ENCODE measurements at places on chromosomes 7 and 10.

DNA sequence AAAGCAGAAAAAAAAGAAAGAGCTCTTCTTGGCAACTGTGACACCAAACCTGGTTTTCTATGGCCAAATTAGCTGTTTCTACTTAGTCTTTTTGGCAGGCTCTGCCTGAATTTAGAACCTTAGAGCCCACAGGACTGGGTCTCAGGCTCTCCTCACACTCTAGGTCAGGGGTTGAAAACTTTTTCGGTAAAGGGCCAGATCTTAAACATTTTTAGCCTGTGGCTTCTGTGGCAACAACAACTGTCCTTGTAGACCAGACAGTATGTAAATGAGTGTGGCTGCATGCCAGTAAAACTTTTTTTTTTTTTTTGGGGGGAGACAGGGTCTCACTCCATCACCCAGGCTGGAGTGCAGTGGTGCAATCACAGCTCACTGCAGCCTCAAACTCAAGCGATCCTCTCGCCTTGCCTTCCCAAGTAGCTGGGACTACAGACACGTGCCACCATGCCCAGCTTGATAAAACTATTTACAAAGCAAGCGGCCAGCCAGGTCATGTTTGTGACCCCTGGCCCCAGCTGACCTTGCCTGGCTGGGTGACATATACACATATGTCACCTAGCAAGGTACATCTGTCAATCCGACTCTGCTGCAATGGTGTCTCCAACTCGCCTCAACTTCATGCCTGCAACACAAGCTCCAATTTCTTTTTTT is 17.4 kb downstream of the KPNA7 start:
- no peak for DNase-seq

GRCh38 chr7:19091550-19092200 is 25.8 kb downstream of the TWIST1 start:
- DNase-seq = no peak

GRCh38 chr7:155864271-155864985 is 52.2 kb upstream of the SHH start:
- no peak for DNase-seq

DNA sequence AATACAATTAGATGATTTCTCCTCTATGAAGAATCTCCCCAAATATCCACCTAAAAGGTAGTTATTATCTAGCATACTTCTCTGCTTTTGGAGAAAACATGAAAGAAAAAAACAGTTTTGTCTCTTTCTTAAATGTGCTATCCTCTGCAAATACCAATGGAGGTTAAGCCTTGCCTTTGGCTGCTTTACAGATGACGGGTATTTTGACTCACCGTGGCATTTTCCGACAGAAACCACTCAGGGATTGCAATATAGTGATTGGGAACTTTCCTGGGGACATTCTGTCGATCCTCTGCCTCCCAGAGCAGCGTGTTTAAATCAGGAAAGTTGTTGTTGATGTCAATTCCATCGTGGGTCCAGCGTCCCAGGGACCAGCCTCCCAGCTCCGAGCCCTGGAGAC is 100.6 kb downstream of the GPR26 start:
- DNase-seq = peak; percentile 11

DNA sequence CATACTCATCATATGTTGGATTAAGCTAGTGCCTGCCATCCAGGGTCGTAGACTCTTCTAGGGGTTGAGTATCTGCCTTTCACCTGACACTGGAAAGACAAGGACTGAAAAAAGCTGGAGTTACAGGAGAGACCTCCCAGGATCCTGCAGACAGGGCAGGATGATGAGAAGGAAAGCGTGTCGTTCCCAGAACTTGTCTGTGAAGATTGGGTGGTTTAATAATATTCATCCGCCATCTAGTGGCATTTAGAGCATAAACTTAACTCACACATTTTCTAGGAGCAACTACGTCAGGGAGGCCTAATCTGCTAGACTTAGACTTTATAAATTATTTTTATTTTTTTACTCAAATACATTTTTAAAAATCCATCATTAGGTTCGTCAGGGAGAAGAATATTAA is 59.6 kb downstream of the ADRB1 start:
- peak; percentile 43 for DNase-seq

DNA sequence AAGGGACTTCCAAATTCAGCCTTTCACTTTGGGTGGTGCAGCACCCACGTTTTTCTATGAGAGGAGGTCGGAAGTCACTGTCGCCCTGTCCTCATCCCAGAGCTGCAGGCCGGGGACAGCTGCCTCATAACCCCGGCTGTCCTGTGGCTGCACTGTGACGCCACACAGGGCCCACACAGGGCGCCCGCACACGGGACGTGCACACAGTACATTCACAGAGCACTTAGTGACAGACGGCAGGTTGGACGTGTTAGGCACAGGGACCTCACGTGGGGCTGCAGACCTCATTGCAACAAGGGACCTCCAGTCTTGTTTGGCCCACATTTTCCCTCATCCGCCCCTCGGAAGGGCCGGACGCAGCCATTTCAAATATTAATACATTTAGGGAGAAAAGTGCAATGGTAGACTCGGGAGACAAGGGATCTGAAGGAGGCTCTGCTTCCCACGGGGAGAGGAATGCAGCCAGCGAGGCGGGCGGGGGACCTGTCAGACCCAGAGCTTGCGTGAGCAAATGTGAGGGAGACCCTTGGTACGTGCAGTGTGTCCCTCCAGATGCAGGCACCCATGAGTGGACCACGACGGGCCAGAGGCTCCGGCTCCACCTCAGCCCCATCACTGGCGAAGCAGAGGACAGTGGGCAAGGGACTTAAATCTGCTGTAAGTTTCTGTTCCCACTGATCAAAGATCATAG is 86.7 kb downstream of the VOPP1 start:
- DNase-seq = no peak

DNA sequence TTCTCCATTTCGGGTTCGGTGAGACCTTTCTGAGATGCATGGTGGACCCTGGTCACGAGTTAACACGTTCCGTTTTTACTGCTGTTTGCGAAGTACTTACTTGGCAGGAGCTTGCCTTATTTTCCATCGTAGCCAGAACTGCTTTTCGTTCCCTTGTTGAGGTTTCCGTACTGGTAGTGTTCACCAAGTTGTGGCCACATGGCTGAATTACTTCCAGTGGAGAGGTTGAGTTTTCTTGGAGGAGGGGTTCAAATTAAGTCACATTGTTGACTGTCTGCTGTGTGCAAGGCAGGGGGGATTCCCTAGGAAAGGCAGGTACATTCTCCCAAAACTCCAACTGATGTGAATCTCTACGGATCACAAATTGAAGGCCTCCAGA is 4.0 kb downstream of the MXI1 start:
- DNase-seq = no peak
